ENCODE measurements at places on chromosomes 1 and 21.

GRCh38 chr1:228280961-228281591 is 73.2 kb downstream of the OBSCN start:
- no peak for DNase-seq

DNA sequence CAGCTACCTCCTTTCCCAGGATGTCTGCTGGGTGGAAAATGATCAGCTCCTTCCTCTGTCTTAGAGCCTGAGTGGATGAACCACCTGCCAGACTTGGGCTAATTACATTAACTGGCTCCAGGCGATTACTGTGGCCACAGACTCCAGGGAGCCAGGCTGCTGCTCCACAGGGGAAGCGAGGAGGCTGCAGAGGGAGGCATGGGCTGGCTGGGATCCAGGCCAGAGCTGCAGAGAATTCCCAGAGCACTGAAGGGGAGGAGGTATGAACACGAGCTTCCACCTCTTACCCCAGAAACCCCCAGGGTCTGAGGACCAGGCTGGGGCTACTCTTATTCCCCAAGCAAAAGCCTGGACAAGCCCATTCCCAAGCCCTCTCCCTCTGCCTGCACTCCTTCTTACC is 136.0 kb upstream of the KLHDC7A start:
- no peak for DNase-seq

- peak; percentile 29 for DNase-seq
Measured at GRCh38 chr1:229430761-229431283, 3.1 kb downstream of the ACTA1 start.

DNA sequence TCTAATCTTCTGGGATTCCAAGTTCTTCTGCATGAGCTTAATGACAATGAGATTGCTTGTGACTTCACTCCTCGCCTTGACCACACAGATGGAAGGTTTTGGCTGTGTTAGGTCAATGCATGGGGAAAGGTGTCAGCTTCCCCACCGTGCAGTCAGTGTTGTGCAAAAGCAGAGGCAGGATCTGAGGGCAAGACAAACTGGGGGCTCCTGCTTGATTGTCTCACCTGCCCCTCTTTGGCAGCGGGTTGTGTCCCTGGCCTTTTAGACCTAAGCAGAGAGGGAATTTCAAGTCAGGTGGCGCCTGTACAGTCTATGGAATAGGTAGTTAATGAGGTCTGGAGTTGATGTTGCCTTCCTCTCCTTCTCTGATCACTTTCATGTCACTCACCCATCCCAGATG is 150.1 kb downstream of the CNIH3 start:
- no peak for DNase-seq

- DNase-seq, result no peak
Measured at GRCh38 chr21:45864436-45864835, 117.1 kb upstream of the COL6A1 start.

GRCh38 chr1:187433598-187433997 is 604.8 kb downstream of the PLA2G4A start:
- DNase-seq, result no peak

GRCh38 chr1:103025858-103026409 is 82.4 kb downstream of the COL11A1 start:
- no peak for DNase-seq

- DNase-seq, result peak; percentile 41
Measured at GRCh38 chr1:9129266-9130041, 552 bp upstream of the GPR157 start.

DNA sequence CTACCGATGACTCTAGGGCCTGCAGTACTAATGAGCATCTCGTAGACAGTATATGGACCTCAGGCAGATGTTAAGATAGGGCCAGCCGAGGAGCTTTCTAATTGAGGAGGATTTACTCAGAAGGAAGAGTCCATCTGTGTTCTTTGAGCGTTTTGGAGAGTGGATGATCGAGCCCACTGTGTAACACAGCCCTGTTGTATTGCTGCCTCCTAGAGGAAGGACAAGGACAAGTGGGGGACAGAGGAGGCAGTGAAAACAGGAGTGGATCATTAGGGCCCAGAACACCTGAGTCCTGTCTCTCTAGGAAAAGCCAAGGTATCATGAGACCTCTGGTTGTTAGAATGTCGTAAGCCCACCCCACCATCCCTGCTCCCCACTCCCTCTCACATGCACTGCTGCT is 62.9 kb downstream of the TBX19 start:
- no peak for DNase-seq

DNA sequence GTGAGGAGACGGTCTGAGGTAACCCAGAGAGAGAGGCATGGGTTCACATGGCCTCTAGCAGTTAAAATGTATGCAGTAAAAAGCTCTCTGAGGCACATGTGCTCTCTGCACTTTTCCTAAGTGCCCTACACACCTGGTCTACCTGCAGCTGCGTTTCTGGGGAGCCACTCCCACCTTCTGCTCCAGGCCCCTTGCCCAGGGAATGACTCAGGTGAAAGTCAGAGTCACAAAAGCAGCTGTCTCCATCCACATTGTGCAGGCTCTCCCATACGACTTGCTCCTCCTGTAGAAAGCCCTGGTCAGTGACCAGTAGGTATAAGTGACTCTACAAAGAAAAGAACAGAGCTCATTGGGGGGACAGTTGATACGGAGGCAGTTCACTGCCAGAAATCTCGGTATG is 8.8 kb downstream of the MINDY1 start:
- no peak for DNase-seq

DNA sequence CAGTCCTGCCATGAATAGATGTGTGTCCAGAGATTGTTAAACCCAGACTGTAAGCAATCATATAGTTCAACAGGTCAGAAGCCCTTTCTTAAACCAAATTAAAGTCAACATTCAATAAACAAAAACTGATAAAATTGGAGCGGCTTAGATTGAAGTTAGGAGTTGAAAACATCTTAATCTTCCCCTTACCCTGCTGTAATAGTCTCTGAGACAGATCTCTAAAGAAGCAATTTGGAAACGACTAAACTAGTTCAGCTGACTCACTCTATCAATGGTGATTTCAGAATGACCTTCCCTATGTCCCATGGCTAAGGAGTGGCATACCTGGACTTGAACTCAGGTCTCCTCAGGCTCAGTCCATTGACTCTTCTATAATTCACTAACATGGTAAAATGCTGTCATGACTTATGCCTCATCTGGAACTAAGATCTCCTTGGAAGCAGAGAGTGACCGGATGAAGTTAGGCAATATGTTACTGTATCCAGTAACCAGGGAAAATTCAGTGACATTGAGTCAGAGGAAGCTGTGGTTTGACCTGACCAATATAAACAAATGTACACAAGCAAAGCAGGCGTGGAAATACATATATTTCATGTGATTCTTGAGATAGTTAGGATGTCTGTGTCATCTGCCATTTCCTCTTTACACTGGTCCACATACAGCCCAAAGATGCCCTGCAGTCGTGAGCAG is 30.1 kb downstream of the SGIP1 start:
- DNase-seq, result peak; percentile 96

DNA sequence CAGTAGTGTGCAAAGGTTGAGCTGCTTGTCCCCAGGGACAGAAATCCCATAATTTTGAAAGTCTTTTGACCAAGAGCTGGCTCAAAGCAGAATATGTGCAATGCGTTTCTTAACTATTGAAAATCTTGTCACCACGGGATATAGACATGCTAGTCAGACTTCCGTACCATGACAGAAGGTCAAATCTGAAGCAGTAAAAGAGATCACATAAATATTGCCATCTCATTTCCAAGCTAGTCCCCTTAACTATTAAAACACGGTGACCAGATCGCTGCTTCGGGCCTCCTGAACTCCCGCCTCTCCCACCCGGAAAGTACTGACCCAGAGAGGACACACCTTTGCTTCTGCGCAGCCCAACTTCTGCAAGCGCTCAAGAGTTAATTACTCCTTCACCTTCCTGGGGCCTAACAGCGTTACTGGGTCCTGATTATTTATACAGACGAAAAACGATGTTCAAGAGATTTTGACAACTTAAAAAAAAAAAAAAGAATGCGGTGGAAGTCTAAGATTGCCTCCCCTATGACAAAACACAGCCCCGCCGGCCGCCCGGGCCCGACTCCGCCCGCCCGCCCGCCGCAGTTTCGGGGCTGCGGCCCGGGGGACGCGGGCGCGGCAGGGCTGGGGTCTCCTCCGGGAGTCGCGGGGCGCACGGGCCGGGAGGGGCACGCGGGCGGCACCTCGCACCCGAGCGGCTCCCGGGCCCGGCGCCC is 692 bp downstream of the SORT1 start:
- no peak for DNase-seq

- no peak for DNase-seq
Measured at GRCh38 chr1:18666317-18666920, 35.8 kb downstream of the PAX7 start.

DNA sequence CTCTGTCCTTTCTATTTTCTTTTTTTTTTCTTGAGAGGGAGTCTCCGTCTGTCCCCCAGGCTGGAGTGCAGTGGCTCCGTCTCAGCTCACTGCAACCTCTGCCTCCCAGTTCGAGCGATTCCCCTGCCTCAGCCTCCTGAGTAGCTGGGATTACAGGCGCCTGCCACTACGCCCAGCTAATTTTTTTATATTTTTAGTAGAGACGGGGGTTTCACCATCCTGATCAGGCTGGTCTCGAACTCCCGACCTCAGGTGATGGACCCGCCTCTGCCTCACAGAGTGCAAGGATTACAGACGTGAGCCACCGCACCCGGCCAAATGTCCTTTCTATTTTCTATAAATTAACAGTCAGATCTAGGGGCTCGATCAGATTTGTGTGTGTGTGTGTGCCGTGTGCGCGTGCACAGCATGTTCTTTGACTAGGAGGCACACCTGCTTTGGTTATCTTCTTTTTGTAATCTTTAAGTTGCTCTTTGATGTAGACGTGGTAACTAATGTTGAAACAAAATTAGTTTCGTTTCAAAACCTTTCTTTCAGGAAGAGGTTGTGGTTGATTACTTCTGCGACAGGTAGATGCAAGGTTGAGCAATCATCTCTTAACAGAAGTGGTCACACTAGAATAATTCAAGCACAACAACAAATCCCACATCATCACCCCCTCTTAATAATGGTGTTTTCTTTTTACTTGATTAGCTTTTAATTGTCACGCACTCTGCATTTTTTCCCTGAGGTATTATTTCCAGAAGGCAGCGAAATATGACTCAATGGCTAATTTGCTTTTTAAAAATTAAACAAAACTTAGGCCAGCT is 779 bp upstream of the DEGS1 start:
- no peak for DNase-seq

DNA sequence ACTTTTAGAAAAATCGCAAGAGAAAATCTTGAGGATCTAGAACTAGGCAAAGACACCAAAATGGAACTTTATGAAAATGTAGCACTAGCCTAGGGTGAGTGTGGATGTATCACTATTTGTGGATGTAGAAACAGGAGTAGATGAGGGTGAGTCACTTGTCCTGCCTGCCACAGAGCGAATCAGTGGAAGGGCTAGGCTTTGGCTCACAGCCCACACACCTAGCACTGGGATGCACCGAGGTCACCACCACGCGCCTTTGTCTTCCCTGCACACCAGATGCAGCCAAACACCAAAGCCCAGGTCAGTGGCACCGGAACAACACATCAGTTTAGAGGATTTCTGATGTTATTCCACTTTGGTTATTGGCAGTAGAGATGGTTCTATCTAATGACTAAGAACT is 38.2 kb downstream of the PKNOX1 start:
- DNase-seq, result peak; percentile 50

- no peak for DNase-seq
Measured at GRCh38 chr1:225670806-225671733, 18.1 kb upstream of the ENAH start.

- no peak for DNase-seq
Measured at GRCh38 chr1:220775240-220775853, 11.4 kb upstream of the MTARC1 start.

- DNase-seq, result no peak
Measured at GRCh38 chr1:37096523-37096922, 62.2 kb upstream of the GRIK3 start.

DNA sequence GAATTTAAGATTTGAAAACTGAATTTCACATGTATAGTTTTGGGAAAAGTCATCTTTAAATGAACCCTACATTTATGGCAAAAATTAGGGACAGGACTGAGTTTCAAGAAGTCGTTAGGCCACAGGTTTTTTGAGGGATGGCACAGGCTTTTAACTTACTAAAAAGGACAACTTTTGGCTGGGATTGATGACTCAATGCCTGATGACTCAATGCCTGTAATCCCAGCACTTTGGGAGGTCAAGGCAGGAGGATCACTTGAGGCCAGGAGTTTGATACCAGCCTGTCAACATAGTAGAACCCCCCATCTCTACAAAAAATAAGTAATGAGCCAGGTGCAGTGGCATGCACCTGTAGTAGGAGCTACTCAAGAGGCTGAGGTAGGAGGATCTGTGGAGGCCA is 15.9 kb downstream of the UCK2 start:
- DNase-seq, result no peak

DNA sequence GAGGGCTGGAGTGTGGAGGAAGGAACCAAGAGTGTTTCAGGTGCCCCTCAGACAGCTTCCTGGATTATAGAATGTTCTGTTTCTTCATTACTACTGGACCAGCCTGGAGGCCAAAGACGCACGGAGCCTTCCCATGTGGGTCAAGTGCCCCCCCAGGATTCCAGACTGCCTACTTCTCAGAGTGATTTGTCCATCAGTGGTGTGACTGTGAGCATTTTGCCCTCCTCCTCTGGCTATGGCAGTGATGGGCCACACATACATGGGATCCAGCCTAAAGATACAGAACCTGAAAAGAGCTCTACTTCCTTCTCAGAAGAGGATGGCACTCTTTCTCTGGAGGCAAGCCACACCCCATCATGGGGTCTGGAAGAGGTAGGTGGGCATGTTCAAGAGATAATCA is 64.9 kb downstream of the MACF1 start:
- DNase-seq, result no peak

Data from amniotic epithelial cell (primary cell).